Activated CD4-positive, alpha-beta T cell treated with anti-CD3 and anti-CD28 coated beads, Interleukin-10, Interleukin-2, amounts not matched to agents 100 ng/mL and 50 ng/mL, durations not matched to agents 16 hours and 8 hours (primary cell): ENCODE measurements at places on chromosomes 6 and 20.
A peak's percentile ranks its signal among the peaks of the same experiment; 100 is the strongest.

GRCh38 chr6:67450641-67451040, 1184.4 kb upstream of the ADGRB3 start:
- no peak for DNase-seq

DNA sequence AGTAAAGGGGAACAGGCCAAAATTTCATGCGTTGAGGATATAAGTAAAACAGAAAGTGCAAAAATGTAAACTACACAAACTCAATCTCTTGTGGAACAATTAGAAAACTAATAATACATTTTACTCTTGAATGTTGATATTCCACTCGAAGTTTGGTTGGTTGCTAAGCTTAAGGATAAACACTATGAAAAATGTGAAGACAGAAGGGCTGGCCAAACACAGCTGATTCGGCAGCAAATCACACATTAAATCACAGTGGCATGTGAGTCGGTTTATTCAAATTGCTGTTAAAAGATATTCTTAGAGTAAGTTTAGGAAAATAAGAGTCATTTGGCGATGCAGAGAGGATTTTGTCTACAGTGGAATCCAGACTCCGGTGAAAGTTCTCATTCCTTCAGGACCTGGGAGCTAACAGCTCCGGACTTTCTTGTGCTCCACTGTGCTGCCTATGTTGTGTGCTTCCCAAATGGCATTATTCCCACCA, 1.4 kb upstream of the EPM2A start:
- DNase-seq = no peak

DNA sequence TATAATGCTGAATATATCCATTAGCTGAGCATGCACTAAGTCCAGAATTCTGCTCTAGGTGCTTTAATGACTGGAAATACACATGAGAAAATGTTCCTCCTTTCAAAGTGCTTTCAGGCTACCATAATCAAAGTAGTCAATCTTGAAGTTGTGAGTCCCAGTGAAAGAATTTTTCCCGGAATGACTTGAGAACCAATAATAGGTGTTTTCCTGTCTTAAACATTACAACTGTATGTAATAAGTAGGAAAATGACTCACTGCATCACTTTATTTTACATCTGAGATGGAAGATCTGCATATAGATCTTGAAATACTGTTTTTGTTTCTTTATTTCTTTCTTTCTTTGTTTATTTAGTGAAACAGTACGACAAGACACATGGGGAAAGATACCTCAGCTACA, 437.4 kb upstream of the JAG1 start:
- DNase-seq = no peak

DNA sequence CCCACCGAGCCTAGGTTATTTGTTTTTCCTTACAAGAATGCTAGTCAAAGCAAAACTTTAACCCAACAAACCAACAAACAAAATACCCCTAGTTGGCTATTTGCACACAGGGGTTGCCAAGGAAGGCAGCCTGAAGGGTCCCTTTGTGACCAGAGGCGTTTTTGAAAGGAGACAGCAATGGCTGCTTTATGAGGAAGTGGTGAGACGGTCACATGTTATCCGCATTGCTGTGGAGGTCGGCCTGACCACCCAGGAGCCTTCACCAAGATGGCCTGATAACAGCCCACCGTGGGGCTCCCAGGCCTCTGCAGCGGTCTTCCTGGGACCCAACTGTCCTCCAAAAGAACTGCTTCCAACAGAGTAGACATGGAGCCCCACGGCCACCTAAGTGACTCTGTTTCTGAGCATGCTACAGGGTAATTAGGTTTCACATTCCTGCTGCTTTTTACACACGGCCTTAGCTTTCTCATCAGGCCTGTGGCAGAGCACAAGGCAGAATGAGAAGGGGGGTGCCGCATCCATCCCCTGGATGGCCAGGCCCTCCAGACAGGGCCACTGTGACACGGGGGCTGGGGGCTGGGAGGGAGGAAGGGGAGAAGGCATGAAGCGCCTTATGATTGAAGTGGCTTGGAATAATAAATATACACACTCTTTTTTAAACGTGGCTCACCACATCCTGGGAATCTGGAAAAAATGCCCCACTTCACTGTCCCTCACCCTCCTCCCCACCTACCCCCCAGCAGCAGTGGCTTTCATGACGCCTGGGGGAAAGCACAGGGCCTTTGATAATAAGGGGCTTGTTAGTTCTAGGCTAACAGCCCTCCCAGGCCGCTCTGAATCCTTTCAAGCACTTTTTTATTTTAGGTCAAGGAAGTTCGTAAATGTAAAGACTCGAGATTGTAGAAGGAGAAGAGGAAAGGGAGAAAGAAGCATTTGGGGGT, 86.0 kb downstream of the CLIC5 start:
- DNase-seq = no peak

GRCh38 chr6:96787846-96788580, 49.3 kb downstream of the GPR63 start:
- DNase-seq = no peak

GRCh38 chr6:30157999-30158398, 3.0 kb downstream of the TRIM10 start:
- no peak for DNase-seq

- no peak for DNase-seq
These were observed 31.6 kb upstream of the HLA-G start for GRCh38 chr6:29796026-29796425.

DNA sequence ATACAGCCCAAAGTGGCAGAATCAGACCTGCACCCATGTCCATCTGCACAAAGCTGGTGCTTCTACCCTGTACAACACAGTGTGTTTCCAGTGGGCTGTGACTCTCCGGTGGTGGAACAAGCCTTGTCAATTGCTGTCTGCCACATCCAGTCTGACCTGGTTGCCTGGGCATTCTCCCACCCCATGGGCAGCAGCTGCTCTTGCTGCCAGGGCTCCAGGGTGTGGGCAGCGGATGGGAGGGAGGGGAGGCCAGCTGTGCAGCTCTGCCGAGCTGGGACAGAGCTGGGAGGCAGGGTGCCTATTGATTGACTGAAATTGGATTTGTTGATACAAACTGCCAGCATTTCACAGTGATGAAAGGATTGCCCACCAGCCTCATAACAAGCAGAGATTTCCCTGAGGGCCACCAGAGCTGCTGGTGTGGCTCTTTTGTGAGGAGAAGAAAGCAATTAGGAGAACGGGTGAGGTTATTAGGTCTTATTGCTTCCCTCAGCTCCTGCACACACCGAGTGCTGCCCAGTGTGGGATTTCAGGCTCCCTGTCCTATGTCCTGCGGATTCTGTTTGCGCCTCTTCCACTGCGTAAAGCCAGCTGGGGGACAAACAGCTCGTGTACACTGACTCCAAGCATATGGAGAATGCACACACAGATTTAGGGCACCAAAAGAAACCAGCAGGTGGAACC, 150.8 kb downstream of the NRN1 start:
- DNase-seq = no peak

- DNase-seq = no peak
These were observed 146.3 kb downstream of the LY86 start for GRCh38 chr6:6734479-6735465.

- no peak for DNase-seq
These were observed 780.0 kb downstream of the BCKDHB start for GRCh38 chr6:80886475-80886874.

GRCh38 chr6:125918681-125919566, 37.6 kb upstream of the HINT3 start:
- DNase-seq = peak; percentile 89

DNA sequence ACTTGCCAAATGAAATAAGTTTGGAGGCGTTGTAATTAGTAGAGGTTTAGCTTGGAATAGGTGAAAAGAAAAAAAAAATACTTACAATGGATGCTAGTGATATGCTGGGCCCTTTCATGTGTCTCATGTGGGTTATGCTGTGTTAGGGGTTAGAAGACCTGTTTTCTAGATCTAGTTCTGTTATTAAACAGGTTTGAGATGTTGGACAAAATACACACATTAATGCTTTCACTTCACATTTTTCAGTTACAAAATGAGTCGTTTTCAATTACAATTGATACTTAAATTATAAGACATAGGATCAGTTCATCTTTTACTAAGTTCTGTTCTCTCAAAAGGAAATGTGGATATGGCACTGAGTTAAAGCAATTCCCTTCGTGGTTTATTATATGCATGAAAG, 509.8 kb downstream of the EPM2A start:
- no peak for DNase-seq

DNA sequence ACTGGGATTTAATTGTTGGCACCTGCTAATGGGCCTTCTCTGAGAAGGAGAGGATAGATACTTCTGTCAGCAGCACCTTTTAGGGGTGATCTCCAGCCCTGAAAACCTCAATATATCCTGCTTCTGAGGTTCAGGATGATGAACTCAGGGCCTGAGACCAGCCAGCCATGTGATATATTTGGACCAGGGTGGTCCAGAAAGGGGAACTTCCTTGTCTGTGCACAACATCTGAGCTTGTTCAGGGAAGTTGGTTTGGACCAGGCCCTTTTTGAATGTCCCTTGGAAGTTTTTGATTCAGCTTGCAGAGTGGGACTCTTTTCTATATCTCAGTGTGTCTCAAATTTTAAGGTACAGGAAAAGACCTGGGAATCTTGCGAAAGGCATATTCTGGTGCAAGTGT, 85.8 kb downstream of the GFRA4 start:
- DNase-seq = no peak

GRCh38 chr6:104718672-104719071, 141.0 kb downstream of the HACE1 start:
- no peak for DNase-seq

GRCh38 chr6:52910091-52910490, 593 bp upstream of the GSTA3 start:
- no peak for DNase-seq

GRCh38 chr6:142395266-142395665, 93.5 kb downstream of the ADGRG6 start:
- DNase-seq = peak; percentile 1

DNA sequence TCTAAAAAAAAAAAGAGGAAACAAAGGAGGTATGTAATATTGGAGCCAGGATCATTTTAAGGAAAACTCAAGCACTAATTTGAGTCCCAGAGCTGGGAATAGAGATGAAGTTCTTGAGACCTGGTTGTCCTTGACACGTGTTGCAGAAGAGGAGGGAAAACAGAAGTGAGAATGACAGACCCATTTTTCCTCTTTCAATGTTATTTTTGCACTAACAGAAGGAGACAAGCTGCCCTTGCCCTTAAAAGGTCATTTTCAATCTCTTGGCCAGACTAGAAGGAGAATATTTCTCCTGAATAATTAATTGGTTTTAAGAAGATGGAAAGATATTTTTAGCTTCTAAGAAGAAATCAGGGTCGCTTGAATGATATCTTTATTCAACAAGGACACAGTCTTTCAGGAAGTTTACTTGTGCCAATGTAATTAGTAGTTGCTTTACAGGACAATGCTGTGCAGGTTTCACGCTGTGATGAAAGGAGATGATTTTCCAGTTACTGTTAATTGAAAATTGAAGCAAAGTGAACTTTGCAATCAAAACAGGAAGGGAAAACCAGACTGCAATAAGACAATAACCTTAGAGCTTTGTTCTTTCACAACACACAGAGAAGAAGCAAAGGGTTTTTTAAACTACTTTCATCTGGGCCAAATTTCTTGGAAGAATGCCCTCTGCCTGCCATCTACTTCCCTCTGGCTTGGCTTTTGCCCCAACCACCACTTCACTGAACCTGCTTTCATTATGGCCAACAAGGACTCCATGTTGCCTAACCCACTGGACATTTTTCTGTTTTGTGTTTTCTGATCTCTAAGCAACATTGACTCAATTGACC, 107.8 kb upstream of the SHLD1 start:
- no peak for DNase-seq

DNA sequence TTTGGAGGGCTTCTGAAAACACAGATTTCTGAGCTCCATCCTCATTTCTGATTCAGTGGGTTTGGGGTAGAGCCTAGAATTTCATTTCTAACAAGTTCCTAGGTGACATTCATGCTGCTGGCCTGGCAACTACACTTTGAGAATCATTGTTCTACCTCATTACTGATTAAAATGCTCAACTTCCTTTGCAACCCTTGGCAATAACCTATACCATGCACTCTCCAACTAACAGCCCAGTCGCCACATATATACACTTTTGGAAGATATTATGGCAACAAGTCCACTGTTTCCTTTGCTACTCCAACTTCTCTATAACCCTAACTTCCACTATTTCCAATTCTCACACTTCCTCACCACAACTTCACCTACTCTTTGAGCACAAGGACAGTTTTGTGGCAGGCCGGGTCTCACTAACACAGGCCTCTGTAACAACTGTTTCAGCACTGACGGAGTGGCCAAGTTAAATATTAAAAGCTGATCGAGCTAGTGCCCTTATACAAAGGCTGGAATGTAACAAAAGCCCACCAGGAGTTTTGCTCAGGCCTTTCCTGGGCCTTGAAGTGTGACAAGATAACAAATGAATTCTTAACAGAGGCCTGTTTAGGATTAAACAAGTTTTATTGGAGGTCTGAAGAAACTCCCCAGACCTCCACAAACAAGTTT, 32.1 kb upstream of the RAB23 start:
- DNase-seq = no peak

GRCh38 chr6:167098825-167099225, 24.1 kb upstream of the CCR6 start:
- no peak for DNase-seq

GRCh38 chr6:40848868-40849514, 190.0 kb downstream of the UNC5CL start:
- no peak for DNase-seq

GRCh38 chr20:57224641-57225138, 41.8 kb downstream of the BMP7 start:
- no peak for DNase-seq

- no peak for DNase-seq
These were observed 22.1 kb upstream of the EYA2 start for GRCh38 chr20:46872328-46873211.

DNA sequence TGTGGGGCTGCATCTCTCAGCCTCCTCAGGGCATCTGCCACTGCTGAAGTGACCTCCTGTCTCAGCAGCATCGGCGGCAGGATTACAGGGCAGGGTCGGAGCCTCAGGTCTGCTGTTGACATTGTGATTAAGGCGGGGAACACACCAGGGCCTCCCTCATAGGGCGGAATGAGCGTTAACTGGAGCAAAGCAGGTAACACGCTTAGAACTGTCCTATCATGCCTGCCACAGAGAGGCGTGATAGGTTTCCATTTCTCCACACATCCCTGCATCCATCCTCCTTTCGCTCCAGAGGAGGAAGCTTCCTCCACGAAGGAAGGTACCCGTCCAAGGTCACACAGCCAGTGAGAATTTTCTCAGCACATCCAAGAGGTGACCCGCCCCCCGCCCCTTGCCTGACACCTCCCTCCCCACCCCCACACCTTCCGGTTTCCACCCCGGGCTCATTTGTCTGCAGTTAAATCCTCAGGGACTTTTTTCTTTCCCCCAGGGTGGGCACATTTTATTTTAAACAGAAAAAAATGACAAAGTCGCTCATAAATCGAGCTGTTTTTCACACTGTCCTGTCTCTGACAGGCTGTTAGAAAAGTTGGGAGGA, 200.8 kb downstream of the TFAP2C start:
- DNase-seq = no peak

- no peak for DNase-seq
These were observed 200.9 kb upstream of the JARID2 start for GRCh38 chr6:15044948-15045347.

DNA sequence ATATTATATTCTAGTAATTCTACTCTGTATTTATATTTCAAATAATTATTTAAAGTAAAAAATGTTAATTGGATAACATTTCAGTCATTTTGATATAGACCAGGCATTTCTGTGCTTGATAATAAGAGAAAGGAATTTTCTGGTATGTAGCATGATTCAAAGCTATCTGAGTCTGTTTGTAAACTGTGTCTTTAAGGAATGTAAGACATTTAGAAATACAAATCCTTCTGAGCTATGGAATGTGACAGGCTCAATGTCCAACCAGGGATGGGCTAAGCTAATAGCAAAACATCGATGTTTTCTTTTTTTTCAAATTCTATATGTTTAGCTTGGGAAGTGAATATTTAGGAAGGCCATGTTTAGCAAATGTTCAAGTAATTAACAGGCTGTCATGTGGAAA, 41.5 kb upstream of the FAM83B start:
- DNase-seq = no peak

GRCh38 chr6:148521586-148521985, 178.9 kb downstream of the SASH1 start:
- peak; percentile 57 for DNase-seq
